ENCODE measurements at places on chromosomes 5 and 9. TPM values are rescaled to one million over a fixed set of nuclear protein-coding genes. Genes with fewer than 3 reads are reported as not detected.

GRCh38 chr9:132181796-132182313 is 20.0 kb downstream of the NTNG2 start:
- no peak for DNase-seq
- H3K27ac ChIP-seq, result no peak overlapping the region
- peaks cover 3% of the 10 kb centered on the region for H3K4me1 ChIP-seq
- H3K36me3 ChIP-seq, result no peaks in the 10 kb centered on the region
- H3K4me3 ChIP-seq, result no peak overlapping the region
- peaks cover 12% of the 10 kb centered on the region for H3K27me3 ChIP-seq

DNA sequence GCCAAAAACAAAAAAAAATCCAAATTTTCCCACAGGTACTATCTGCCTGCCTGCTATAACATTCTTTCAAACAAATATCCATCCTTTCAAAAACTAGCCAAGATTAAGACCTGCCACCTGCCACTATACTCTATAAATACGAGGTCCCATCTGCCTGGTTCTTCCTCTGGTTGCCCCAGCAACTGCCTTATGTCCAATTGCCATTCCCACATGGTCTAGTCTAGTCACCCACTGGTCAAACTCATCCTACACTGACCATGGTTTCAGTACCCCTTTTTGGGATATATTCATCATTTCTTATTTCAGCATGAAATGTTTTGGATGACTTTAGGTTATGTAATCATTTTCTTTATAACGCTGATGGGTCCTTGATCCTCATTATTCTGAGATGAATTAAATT is 95.1 kb upstream of the CCNG1 start:
- no peak for DNase-seq
- H3K27me3 ChIP-seq, result no peaks in the 10 kb centered on the region
- H3K36me3 ChIP-seq, result no peaks in the 10 kb centered on the region
- no peaks in the 10 kb centered on the region for H3K4me1 ChIP-seq
- no peak overlapping the region for H3K27ac ChIP-seq

GRCh38 chr9:113648586-113648985 is 185.1 kb downstream of the RGS3 start:
- peaks cover 6% of the 10 kb centered on the region for H3K27me3 ChIP-seq
- no peak overlapping the region for H3K4me3 ChIP-seq
- DNase-seq, result no peak
- H3K27ac ChIP-seq, result no peak overlapping the region

DNA sequence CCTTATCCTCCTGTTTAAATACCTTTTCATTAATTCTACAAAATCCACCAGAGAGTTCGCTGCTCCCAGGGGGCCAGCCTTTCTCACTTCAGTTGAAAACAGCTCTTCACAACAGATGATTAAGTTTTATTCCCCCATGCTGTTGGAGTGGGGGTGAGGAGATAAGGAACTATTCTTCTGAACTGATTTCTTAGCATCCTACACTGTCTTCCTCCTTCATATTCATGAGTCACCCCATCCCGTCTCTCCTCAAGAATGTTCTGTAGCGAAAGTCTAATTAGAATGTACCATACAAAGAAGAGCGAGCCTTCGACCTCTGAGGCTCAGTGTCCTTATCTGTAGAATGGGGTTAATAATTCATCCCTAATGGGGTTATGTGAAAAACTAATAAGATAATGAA is 138.0 kb downstream of the PIK3R1 start:
- no peaks in the 10 kb centered on the region for H3K36me3 ChIP-seq
- H3K4me3 ChIP-seq, result no peak overlapping the region
- no peaks in the 10 kb centered on the region for H3K27me3 ChIP-seq
- H3K27ac ChIP-seq, result no peak overlapping the region
- no peak for DNase-seq

PDZD2 gene
- not detected for polyA plus RNA-seq

DNA sequence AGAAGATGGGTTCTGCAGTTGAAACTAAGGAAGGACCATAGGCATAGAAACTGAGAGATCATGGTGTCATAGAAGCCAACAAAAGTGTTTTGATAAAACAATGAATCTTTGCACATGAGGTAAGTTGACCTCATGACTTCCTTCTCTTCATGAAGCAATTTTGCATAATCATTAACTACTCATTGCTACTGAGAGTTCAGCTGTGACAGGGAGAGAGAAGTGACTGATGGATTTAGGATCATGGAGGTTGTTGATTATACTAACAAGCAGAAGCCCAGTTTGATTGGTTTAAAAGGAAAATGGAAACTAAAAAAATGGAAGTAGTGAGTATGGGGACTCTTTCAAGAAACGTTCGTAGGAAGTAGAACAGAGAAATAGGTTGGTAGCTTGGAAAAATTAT is 51.2 kb downstream of the PARP8 start:
- DNase-seq, result peak; percentile 19
- H3K27ac ChIP-seq, result no peak overlapping the region
- no peaks in the 10 kb centered on the region for H3K36me3 ChIP-seq
- H3K27me3 ChIP-seq, result no peaks in the 10 kb centered on the region
- H3K4me1 ChIP-seq, result peaks cover 14% of the 10 kb centered on the region

- no peaks in the 10 kb centered on the region for H3K36me3 ChIP-seq
- peak overlapping the region; percentile 68 for H3K4me3 ChIP-seq
- peak overlapping the region; percentile 21 for H3K27ac ChIP-seq
- peak; percentile 24 for DNase-seq
- H3K27me3 ChIP-seq, result no peaks in the 10 kb centered on the region
These were observed 1.3 kb downstream of the DENND1A start for GRCh38 chr9:123928533-123929176.

- no peaks in the 10 kb centered on the region for H3K4me1 ChIP-seq
- no peaks in the 10 kb centered on the region for H3K27me3 ChIP-seq
- H3K36me3 ChIP-seq, result no peaks in the 10 kb centered on the region
- no peak overlapping the region for H3K4me3 ChIP-seq
- DNase-seq, result no peak
- H3K27ac ChIP-seq, result no peak overlapping the region
These were observed 97.8 kb downstream of the CMYA5 start for GRCh38 chr5:79787448-79787847.

CAMSAP1 gene
- polyA plus RNA-seq, result 6.6 TPM

DNA sequence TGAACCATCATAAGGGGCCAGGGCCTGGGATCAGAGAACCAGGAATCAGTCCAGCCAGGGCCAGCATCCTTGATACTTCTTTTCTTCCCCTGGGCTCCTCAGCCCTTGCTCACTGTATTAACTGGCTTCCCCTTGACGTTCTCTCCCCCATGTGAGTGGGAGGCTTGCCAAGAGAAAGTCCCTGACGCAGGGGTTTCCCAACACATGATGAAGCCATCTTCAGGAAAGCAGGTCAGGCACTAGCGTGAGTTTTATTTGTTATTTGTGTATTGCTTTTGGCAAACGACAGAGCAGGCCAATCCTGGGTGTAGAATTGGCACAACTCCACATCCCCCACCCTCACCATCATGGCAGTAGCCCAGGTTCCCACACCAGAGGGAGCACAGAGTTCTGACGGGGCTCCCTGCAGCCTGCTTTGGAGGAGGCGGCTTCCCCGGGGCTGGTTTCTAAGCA is 165.5 kb upstream of the NFIL3 start:
- H3K27ac ChIP-seq, result no peak overlapping the region
- no peaks in the 10 kb centered on the region for H3K27me3 ChIP-seq
- H3K36me3 ChIP-seq, result no peaks in the 10 kb centered on the region
- no peak for DNase-seq
- H3K4me3 ChIP-seq, result no peak overlapping the region

DNA sequence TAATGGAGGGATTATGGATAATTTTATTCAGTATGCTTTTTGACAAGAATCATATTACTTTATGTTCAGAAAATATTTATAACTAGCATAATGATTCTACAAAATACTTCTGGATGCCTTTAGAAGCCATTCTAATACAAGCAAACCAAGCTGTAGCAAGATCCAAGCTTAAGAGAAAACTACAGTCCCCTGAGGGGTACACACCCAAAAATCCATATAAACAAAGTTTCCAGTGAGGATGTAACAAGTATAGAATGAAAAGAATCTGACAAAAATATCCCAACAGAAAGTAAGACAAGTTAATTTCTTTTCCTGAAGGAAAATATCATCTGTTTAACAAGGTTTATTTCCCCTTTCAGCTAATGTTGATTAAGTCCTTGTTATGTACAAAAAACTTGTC is 53.9 kb downstream of the MLLT3 start:
- H3K27me3 ChIP-seq, result no peaks in the 10 kb centered on the region
- DNase-seq, result no peak
- H3K36me3 ChIP-seq, result no peaks in the 10 kb centered on the region
- H3K27ac ChIP-seq, result no peak overlapping the region
- no peak overlapping the region for H3K4me3 ChIP-seq

GRCh38 chr5:14199902-14200301 is 56.8 kb downstream of the TRIO start:
- DNase-seq, result no peak
- peaks cover 23% of the 10 kb centered on the region for H3K4me1 ChIP-seq
- H3K36me3 ChIP-seq, result no peaks in the 10 kb centered on the region
- H3K27ac ChIP-seq, result no peak overlapping the region

- H3K4me1 ChIP-seq, result no peaks in the 10 kb centered on the region
- H3K27me3 ChIP-seq, result no peaks in the 10 kb centered on the region
- no peaks in the 10 kb centered on the region for H3K36me3 ChIP-seq
- H3K4me3 ChIP-seq, result no peak overlapping the region
These were observed 310.4 kb downstream of the GADD45G start for GRCh38 chr9:89915187-89915586.

DNA sequence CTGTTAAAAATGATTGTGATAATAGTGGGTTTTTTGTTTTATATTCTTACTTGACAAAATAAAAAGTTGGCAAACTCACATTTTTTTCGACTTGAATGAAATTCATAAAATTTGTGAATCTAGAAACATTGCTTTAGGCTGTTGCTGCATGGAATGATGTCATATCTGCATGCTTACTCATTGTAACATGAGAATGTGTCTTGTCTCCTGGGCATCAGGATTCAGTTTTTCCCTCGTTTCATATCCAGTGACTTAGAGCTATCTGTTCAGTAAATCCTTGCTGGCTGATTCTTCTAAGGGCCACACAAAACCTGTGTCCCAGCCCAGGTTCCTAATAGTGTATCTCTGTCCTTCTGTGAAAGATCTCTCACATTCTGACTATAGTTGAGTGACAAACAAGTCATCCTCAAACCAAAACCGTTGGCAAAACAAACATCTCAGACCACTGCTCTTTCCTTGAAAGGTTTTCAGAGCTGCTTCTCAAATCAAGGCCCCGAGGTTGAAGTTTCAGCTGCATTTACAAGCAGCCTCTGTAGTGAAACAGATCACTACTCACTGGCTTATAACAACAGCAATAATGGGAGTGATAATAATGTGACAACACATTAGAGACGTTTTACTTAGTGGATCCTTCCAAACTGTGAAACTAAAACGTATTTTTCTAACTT is 95.0 kb downstream of the NPR3 start:
- H3K4me1 ChIP-seq, result no peaks in the 10 kb centered on the region
- no peak for DNase-seq
- no peak overlapping the region for H3K4me3 ChIP-seq
- no peaks in the 10 kb centered on the region for H3K36me3 ChIP-seq
- no peaks in the 10 kb centered on the region for H3K27me3 ChIP-seq

- H3K27me3 ChIP-seq, result no peaks in the 10 kb centered on the region
- no peak overlapping the region for H3K27ac ChIP-seq
- peak; percentile 11 for DNase-seq
- H3K36me3 ChIP-seq, result no peaks in the 10 kb centered on the region
- no peak overlapping the region for H3K4me3 ChIP-seq
These were observed 4.7 kb upstream of the STOML2 start for GRCh38 chr9:35107297-35108290.

DNA sequence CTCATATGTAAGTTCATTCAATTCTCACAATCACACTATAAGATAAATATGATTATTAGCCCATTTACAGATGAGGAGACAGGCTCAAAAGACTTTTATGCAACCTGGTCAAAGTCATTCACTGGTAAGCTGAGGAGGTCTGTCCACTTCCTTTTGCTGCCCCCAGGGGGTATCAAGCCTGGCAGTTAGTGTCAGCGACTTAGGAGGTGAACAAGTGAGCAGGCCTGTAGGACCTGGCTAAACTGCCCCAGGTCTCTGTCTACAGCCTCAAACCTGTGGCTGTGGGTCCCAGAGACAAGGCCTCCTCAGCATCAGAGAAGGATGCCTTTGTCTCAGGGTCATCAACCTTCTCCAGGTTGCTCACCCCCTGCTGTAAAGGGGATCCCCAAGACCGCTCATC is 10.4 kb downstream of the TGFBI start:
- H3K4me1 ChIP-seq, result peaks cover 21% of the 10 kb centered on the region
- no peak for DNase-seq
- H3K36me3 ChIP-seq, result no peaks in the 10 kb centered on the region
- no peak overlapping the region for H3K4me3 ChIP-seq

DNA sequence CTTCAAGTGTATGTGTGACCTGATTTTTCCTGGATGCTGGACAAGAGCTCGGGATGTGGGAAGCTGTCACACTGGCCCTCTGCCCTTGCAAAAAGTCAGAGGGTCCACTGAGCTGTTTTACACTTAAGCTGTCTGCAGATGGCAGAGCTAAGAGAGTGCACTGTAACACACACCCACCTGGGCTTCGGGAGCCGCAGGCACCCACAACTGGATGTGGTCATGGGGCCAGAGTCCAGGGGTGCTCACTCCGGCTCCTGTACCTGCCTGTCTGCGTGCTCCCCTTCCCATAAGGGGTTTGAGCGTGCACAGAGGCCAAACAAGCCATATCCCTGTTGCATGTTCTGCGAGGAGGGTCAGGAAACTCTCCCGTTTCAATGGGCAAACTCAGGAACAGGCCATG is 82.5 kb downstream of the LRRC70 start:
- DNase-seq, result no peak
- no peak overlapping the region for H3K27ac ChIP-seq
- H3K4me3 ChIP-seq, result no peak overlapping the region
- H3K27me3 ChIP-seq, result no peaks in the 10 kb centered on the region
- no peaks in the 10 kb centered on the region for H3K4me1 ChIP-seq

GRCh38 chr5:66891184-66891925 is 295.2 kb downstream of the MAST4 start:
- no peaks in the 10 kb centered on the region for H3K27me3 ChIP-seq
- no peak for DNase-seq
- no peak overlapping the region for H3K4me3 ChIP-seq
- no peak overlapping the region for H3K27ac ChIP-seq

CD14 gene
- 4.3 TPM for polyA plus RNA-seq

DNA sequence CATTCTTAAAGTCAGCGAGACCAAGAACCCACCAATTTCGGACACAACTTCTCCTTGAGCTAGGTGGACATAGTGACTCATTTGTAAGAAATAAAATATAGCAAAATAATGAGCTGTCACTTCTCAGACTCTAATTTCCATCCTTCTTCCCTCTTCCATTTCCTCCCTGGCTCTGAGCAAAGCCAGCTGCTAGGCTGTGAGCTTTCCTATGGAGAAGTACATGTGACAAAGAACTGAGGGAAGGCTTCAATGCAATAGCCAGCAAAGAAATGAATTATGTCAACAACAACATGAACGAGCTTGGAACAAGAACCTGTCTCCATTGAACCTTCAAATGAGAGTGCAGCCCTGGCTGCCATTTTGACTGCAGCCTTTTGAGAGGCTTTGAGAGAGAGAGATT is 25.9 kb upstream of the SELENOP start:
- H3K27ac ChIP-seq, result no peak overlapping the region
- no peaks in the 10 kb centered on the region for H3K36me3 ChIP-seq
- H3K27me3 ChIP-seq, result no peaks in the 10 kb centered on the region
- H3K4me3 ChIP-seq, result no peak overlapping the region

GRCh38 chr5:156475182-156476157 is 148.5 kb downstream of the SGCD start:
- no peak for DNase-seq
- no peaks in the 10 kb centered on the region for H3K27me3 ChIP-seq
- H3K36me3 ChIP-seq, result no peaks in the 10 kb centered on the region
- H3K4me3 ChIP-seq, result no peak overlapping the region

PCDHA1 gene
- polyA plus RNA-seq, result not detected

GRCh38 chr5:125160787-125161502 is 414.5 kb upstream of the ZNF608 start:
- no peaks in the 10 kb centered on the region for H3K27me3 ChIP-seq
- no peaks in the 10 kb centered on the region for H3K4me1 ChIP-seq
- no peaks in the 10 kb centered on the region for H3K36me3 ChIP-seq
- H3K27ac ChIP-seq, result no peak overlapping the region
- DNase-seq, result no peak
- H3K4me3 ChIP-seq, result no peak overlapping the region

Data from B cell (primary cell).